ENCODE measurements at places on chromosomes 7 and 10.

DNA sequence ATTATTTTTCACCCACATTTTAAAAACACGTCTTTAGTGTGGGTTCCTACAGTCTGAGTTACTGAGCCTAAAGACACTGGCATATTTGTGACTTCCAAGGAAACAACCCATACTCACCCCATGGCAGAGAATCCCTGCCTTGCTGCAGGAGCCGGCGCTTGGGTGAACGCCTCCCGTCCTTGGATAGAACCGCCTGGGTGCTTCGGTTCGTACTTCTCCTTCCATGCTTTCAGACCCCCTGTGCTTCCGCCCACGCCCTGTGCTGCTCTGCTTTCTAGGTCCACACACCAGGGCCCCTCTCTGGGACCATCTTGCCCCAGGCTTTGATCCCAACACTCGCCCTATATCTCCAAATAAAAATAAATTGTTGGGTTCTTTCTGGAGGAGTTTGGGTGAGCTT lies 125.8 kb downstream of the PTPRN2 start:
- no peak for DNase-seq

DNA sequence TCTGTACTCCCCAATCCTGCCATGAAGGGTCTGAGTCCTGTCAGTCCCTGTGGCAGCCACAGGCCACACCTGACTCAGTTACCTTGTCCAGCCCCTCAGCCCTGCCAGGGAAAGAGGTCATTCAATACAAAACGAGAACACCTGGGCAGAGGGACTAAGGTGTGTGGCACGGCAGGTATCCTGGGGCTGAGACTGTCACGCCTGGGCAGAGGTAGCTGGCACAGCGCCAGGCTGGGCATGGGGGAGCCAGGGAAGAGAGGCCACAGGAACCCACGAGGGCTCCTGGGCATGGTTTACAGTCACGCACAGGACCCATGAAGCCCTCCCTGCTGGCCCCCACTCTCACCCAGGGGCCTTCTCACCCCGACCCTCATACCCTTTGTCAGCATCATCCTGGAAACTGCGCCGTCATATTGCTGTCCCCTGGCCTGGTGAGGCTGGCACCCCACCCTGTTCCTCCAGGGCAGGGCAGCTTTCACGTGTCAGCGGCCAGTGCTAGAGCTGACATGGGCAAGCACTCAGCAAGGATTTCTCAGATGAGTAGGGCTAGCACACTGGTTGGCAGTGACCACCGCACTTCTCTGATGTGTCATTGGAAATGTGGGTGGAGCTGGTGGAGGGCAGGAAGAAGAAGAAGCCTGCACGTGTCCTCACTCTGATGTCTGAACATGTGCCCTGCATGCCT lies 42.7 kb downstream of the LRRC18 start:
- DNase-seq: no peak

GRCh38 chr7:41385996-41386395 lies 316.9 kb downstream of the INHBA start:
- no peak for DNase-seq

DNA sequence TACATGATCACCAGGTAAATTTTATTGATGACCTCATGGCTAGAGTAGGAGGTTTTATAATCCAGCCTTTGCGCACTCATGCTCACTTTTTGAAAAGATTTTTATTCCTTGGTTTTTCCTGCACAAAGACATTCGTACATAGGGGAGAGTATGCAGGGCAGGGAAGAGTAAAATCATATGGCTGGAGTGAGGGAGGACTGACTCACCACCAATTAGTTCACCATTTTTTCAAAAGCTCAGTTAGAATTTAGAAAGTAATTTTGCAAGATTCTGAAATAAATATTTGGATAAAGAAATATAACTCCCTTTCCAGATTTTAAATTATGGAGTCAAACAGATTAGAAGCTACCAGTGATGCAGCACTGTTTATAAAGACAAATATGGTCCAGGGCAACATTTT lies 111.9 kb downstream of the SEMA3D start:
- DNase-seq: no peak

DNA sequence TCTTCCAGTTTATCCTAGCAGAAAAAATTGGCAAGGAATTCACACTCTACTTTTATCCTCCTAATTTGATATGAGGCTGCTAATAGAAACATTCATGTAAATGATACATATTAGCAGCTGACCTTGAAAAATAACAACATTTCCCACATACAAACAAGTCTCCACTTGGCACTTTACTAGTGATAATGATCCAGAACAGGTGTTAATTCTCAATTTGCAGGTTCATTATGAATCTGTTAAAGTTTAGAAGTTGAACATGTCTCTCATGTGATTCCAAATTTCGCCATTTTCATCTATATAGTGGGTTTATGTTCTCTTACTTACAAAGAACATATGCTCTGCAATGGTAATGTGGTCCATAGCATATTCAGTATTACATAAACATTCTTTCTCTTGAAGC lies 1396.8 kb upstream of the LRRTM3 start:
- no peak for DNase-seq

- DNase-seq: no peak
Measured at GRCh38 chr10:1968257-1969033, 231.1 kb upstream of the ADARB2 start.

All from T-helper 17 cell (primary cell).